ENCODE measurements at places on chromosomes 7 and 10. TPM values are rescaled to one million over a fixed set of nuclear protein-coding genes. Genes with fewer than 3 reads are reported as not detected.

LRRC18 gene
- not detected for total RNA-seq

- no peak for DNase-seq
Measured at GRCh38 chr10:75487087-75487754, 55.8 kb downstream of the LRMDA start.

GRCh38 chr7:137390076-137390475 lies 46.5 kb upstream of the PTN start:
- no peak for DNase-seq

IQUB gene
- total RNA-seq = 0.04 TPM

DNA sequence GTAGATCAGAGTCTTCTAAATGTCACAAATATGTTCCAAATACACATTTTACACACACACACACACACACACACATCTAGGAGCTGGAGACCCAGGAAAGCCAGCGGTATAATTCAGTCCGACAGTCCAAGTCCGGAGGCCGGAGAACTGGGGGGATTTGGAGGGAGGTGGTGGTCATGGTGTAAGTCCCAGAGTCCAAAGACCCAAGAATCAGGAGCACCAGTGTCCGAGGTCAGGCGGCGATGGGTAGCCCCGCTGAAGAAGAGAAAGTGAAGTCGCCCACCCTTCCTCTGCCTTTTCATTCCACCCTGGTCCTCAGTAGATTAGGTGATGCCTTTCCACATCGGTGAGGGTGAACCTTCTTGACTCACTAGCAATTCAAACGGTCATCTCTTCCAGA lies 154.8 kb downstream of the CAMK1D start:
- no peak for DNase-seq

- no peak for DNase-seq
Measured at GRCh38 chr10:3926675-3927525, 141.9 kb upstream of the KLF6 start.

DNA sequence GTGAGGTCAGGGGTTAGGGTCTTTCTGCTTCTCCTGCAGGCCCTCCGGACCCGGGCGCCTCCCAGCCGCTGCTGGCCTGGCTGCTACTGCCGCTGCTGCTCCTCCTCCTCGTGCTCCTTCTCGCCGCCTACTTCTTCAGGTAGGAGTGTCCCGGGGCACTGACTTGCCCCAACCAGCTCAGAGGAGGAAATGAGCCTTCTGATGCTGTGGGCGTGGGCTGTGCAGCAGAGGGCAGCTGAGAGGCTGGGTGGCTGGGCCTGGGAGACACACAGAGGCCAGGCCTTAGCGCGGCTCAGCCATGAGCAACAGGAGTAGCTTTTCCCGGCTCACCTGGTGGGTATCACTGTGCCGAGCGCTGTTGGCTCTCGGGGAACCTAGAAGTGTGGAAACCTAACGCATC lies 78.9 kb downstream of the MKI67 start:
- peak; percentile 89 for DNase-seq

FZD8 gene
- total RNA-seq = 7.0 TPM

DNA sequence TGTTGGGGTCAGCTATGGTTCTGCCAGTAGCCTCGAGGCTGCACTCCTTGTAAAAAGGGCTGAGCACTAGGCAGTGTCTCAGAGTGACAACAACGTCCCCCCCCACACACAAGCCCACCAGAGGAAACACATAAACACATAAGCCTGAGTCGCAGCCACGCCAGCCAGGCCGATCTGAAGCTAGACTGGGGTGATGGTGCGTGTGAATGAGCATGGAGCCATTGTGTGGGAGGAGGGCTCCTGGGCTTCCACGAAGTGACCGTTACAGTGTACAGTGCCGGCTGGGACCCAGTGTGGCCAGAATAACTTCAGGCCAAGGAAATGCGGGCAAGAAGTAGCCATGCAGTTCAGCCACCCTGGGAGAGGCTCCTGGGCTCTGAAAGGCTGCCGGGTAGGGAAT lies 3.7 kb upstream of the C10orf105 start:
- DNase-seq = no peak

RET gene
- 1.2 TPM for total RNA-seq

CASP7 gene
- 31.8 TPM for total RNA-seq

All from foreskin keratinocyte (primary cell).